ENCODE measurements at places on chromosomes 11 and 22. TPM values are rescaled to one million over a fixed set of nuclear protein-coding genes. Genes with fewer than 3 reads are reported as not detected.

Gene NAA40
- total RNA-seq, result 25.3 TPM

Gene ASPHD2
- 23.5 TPM for total RNA-seq

Gene ASCL2
- 0.42 TPM for total RNA-seq

Gene SCGB1D2
- not detected for total RNA-seq

Gene NELL1
- total RNA-seq, result not detected

Gene OR56A3
- total RNA-seq, result not detected

Gene GGTLC3
- not detected for total RNA-seq

DNA sequence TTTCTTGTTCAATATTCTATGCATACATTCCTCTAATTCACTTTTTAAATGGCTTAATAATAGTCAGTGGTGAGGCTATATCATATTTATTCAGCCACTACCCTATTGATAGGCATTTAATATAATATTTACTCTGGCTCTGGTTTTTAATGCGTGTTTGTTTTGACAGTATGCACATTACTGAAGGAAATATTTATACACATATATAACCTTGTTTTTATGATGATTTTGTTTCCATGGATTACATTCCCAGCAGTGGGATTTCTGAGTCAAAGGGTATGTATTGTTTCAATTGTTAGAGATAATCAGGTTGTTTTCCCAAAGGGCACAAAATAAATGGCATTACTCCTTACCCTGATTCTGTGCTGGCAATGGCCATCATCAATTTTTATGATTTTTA, 105.8 kb downstream of the UVRAG start:
- no peak for DNase-seq

GRCh38 chr11:6695377-6695776, 12.2 kb upstream of the MRPL17 start:
- no peak for DNase-seq

DNA sequence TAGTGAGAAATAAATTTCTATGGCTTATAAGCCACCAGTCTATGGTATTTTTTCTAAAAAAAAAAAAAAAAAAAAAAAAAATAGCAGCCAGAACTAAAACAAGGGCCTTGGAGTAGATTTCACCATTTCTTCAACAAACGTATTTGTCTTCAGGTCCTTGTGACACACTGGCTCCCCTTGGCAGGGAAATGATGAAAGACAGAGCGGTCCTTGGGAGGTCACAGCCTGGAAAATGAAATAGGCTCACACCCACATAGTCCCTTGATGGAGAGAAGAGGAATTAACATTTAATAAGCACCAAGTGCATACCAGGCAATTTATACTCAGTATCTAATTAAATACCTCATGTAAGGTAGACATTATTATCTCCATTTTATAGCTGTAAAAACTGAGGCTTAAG, 25.7 kb upstream of the ACER3 start:
- DNase-seq, result no peak

GRCh38 chr11:59769111-59769510, 13.9 kb downstream of the STX3 start:
- DNase-seq, result no peak

DNA sequence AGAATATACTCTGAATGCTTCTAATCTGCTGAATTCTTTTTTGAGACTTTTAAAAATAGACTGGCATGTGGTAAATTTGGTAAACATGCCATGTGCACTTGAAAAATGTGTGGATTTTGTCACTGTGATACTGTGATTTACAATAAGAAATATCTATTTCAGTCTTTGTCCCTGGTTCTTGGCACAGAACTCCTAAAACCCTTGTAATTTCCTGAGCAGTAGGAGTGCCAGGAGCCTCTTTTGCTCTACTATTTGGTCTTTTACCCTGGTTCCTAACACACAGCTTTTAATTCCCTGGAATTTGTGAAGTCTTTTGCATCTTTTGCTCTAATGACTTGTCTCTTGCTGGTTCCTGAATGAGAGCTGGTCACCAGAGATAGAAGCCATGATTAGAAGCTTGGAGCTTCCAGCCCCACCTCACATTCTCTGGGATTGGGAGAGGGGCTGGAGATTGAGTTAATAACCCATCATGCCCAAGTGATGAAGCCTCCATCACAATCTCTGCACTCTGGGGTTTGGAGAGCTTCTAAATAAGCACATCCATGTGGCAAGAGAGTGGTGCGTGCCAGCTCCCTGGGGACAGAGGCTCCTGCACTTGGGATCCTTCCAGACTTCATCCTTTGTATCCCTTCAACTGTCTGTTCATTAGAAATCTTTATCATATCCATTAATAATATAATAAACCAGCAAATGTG, 27.2 kb upstream of the SYT13 start:
- DNase-seq, result no peak

DNA sequence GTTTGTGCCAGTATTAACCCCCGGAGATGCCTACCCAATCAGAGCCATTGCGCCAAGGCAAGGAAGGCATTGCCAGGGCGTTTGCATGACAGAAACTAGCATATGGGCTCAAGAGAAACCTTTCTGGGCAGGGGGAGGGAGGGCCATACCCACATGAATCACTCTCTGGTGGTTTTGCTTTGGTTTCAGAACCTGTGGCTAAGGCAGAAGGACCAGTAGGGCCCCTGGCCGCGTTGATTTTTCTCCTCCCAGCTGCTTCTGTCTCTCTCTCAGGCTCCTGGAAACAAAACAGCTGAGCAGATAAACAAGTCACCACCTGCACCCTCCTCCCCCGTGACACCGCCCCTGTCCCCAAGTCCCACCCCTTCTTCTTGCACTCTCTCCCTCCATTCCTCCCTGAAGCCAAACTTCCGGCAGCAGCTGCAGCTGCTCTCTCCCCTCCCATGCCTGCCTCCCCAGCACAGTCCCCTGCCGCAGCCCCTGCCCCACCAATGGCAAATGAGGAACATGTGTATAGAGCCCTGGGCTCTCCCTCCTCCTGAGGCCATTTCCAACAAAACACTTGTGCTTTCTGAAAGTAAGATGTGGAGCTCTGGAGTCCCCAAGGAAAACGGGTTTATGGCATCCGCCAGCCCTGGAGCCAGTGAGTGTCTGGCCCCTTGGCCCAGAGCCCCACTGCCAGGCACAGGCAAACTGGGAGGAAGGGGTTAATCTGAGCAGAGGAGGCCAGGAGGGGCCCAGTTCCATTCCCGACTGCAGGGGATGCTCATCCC, 39.0 kb upstream of the ADA2 start:
- peak; percentile 68 for DNase-seq

- DNase-seq, result no peak
Measured at GRCh38 chr11:132520199-132520598, 1012.1 kb downstream of the OPCML start.

DNA sequence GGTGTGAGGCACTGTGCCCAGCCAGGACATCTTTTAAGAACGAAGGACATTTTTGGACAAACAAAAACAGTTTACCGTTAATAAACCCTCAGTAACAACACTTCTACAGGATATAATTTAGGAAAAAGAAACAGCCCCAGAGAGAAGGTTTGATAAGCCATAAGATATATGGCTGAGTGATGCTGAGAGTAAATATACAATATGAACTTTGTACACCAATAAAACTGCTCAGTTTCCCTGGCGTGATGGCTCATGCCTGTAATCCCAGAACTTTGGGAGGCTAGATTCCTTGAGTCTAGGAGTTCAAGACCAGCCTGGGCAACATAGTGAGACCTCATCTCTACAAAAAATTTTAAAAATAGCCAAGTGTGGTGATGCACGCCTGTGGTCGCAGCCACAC, 11.9 kb upstream of the BBS1 start:
- no peak for DNase-seq

DNA sequence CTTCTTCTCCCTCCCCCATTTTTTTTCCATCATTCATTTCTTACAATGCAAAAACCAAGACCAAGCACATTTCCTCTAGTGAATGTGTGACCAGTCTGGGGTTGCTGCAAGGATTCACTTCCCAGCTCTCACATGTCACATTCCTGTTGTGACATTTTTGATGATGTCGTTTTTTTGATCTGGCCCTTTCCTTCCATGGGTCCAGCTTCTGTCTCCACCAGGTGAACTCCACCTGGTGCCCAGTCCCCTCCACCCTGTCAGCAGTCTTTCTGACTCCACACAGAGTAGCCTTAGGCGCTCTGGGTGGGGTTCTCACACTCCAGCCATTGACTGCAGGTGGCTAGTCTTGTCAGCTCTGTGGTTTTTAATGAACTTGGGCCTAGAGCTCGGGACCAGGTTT, 15.6 kb downstream of the PANX1 start:
- no peak for DNase-seq

DNA sequence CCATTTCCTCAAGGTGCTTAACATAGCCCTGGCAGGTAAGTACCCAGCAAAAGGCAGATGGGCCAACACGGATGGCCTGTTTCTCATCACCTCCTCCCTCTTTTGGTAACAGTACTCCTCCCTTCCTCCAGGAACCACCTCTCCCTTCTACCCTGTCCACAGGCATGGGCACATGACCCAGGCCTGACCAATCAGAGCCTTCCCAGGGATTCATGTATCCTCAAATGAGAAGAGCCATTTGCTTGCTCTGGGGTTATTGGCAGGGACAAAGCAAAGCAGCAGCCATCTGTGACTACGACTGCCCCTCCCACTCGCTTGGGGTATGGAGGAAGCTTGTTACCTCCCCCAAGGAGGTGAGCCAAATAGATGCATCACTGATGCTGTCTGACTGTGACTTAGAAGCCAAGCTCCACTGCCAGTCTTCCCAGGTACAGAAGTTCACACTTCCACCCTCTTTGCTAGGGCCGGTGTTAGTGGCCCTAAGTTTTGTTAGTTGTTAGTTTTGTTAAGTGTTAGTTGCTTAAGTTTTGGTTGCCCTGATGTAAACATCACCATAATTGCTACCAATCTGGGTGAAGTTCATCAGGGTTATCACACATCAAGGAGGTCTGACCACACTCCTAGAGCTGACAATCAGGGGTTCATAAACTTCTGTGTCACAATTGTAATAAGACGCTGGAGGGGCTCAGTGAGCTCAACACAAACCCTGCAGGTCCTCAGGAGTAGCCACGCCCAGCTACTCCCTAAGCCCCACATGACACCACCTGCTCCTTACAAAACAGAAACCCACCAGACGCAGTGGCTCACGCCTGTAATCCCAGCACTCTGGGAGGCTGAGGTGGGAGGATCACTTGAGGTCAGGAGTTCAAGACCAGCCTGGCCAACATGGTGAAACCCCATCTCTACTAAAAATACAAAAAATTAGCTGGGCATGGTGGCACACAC, 57.3 kb downstream of the ARFGAP3 start:
- DNase-seq, result no peak

- DNase-seq, result no peak
Measured at GRCh38 chr11:58674609-58675008, 52.1 kb downstream of the CNTF start.

DNA sequence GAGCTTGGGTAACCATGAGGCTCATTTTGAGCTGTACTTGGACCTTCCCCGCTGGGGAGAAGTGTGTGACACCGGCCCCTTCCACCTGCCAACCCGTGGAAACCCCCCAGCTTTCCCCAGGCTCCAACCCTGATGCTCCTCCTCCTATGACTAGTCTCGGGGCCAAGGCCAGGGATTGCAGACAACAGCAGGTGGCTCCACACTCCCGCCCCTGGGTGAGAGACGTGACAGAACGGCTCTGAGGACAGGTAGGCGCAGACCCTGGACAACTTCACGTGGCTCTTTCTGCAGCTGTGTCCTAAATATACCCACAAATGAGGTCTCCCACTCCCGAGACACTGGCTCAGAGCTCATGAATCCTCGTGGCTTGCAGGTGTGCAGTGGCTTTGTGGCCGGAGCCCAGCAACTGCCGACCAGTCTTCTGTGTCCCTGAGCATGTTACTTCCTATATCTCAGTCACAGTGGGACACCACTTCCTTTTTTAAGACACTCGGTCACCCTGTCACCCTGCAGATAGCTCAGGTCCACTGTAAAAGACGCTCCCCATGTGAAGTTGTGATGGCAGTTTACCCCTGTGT, 55.2 kb downstream of the NECTIN1 start:
- DNase-seq, result peak; percentile 14

DNA sequence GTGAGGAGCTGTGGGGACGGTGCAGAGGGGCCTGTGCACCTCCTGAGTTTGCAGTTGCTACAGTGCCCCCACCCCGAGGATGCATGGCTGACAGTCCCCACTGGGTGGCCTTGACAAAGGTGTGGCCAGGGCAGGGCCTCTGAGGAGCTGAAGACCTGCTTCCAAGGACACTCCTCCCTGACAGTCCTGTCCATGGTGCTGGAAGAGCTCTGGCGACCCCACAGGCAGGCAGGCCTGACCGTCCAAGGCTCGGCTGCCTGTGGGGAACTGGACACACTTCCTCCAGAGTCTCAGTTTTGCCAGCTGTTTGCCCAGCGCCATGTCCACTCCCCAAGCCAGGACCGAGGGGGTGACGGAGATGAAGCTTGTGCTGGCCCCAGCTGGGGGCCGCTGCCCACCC, 32.7 kb downstream of the BRSK2 start:
- no peak for DNase-seq

- no peak for DNase-seq
Measured at GRCh38 chr11:115557681-115558080, 53.5 kb upstream of the CADM1 start.

- DNase-seq, result no peak
Measured at GRCh38 chr11:74683941-74684481, 47.2 kb downstream of the CHRDL2 start.

DNA sequence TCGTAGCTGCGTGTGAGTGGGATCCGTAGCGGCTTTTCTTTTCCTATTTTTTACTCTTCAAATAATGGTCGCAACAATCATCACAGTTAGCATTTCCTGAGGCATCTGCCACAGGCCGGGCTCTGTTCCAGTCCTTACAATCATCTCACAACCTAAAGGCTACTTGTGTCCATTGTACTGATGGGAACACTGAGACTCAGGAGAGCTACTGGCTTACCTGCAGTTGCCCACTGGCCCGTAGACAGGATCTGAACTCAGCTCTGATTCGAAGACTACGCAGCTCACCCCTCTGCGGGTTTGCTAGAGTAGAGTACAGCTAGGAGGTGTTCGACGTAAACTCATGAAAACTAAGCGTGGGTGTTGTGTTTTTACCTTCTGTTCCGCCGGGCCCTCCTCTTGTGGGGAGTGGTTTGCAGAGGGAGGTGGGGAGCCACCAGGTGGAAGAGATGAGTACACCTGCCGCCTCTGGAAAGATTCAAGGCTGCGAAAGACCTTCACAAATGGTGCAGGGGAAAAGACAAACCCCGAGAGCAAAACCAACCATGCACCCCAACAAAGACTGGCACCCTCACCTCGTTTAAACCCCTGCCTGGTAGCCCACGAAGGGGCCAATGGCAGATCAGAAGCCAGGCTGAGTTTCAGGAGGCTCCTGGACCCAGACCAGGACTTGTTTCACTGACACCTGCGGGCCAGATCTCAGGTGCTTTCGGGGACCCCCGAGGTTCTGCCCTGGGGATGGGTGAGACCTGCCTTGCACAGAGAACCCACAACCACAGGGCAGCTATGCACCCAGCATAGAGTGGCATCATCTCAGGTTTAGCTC, 18.3 kb upstream of the RFPL3 start:
- DNase-seq, result no peak

GRCh38 chr22:45528046-45528445, 25.4 kb downstream of the FBLN1 start:
- no peak for DNase-seq

GRCh38 chr11:111878385-111878848, 548 bp downstream of the FDXACB1 start:
- DNase-seq, result no peak
